ENCODE measurements at places on chromosomes 7 and 10.
A peak's percentile ranks its signal among the peaks of the same experiment; 100 is the strongest.

- no peak for DNase-seq
These were observed 227.8 kb upstream of the BMPER start for GRCh38 chr7:33677556-33677955.

GRCh38 chr10:2980791-2981360 lies 86.5 kb upstream of the PFKP start:
- DNase-seq: peak; percentile 45

- DNase-seq: no peak
These were observed 1.3 kb downstream of the FRAT2 start for GRCh38 chr10:97333351-97333600.

DNA sequence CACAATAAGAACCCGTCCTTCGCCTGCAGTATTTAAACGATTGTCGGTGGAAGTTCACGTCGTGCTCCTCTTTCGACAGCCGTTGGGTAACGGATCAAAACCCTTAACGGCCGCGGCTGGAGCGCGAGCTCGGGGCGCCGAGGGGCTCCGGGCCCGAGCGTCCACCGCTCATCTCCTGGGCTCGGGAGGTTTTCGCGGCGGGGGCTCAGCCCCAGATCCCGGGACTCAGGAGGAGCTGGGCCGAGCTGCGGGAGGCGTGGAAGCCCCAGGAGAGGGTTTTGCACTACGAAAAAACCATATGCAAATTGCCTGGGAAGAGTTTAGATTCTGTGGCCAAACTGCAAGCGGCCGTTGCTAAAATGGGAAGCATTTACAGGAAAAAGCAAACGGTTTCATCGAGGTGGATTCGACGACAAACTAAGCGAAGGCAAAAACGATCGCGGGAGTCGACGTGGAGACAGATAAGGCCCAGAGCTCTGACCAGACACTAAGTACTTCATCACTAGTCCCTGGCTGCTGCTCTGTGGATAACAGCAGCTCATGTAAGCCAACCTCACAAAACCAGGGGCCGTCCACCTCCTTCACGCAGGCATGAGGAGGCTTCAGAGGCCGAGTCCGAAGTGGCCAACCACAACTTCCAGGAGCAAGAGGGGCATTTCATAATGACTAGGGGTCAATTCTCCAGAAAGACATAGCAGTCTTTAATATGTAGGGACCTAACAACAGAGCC lies 129.7 kb downstream of the MARCHF5 start:
- DNase-seq: no peak

GRCh38 chr7:16926283-16926682 lies 44.5 kb upstream of the AGR3 start:
- DNase-seq: no peak

DNA sequence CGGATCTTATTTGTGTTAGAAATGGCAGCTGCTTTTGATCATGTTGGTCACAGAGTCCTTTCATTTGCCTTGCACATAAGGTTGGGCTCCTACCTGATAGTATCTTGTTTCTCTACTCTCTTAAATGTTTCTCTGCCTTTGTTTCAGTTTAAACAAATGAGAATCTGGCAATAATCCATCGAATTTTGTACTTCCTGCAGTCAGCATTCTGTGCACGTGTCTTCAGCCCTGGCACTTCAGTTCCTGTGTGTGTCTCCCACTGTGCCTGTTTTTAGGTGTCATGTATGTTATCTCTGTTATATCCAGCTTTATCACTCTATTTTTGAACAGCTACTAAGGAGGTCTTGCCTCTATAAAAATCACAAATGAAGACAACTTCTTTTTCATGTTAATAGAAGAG lies 28.4 kb upstream of the PTER start:
- DNase-seq: no peak

DNA sequence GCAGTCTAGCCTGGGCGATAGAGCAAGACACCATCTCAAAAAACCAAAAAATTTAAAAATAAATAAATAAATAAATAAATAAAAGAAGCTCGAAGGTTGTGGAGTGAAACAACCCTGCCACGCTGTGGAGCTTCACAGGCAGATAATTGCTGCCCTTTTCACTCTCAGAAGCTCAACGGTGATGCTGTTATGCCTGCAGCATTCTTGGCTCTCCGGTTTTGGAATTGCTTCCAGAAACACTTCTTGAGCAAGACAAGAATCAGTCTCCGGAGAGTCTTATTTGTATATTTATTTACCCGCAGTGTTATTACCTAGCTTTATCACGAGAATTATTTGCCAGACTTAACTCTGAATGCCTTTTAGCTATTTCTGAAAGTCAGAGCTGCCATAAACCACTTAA lies 40.5 kb upstream of the UBE2H start:
- no peak for DNase-seq

DNA sequence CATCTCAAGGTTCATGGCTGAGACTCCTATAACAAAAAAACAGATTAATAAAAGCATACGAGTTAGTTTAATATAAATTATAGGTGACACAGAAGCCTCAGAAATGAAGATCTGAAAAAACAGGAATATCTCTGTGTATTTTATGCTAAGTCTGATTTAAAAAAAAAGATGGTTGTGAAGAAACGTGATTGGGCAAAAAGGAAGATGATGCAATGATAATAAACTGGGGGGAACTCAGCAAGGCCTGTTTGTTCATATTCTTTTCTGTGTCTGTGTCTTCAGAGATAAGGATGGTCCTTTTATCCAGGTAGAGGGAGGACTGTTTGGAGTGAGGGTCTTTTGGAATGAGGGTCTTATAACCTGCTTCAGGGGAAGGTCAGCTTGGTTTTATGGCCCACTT lies 25.9 kb downstream of the TAC1 start:
- no peak for DNase-seq

- DNase-seq: no peak
These were observed 92.8 kb downstream of the ALOX5 start for GRCh38 chr10:45466784-45467183.

GRCh38 chr7:91683823-91684222 lies 196.7 kb downstream of the MTERF1 start:
- DNase-seq: peak; percentile 74

DNA sequence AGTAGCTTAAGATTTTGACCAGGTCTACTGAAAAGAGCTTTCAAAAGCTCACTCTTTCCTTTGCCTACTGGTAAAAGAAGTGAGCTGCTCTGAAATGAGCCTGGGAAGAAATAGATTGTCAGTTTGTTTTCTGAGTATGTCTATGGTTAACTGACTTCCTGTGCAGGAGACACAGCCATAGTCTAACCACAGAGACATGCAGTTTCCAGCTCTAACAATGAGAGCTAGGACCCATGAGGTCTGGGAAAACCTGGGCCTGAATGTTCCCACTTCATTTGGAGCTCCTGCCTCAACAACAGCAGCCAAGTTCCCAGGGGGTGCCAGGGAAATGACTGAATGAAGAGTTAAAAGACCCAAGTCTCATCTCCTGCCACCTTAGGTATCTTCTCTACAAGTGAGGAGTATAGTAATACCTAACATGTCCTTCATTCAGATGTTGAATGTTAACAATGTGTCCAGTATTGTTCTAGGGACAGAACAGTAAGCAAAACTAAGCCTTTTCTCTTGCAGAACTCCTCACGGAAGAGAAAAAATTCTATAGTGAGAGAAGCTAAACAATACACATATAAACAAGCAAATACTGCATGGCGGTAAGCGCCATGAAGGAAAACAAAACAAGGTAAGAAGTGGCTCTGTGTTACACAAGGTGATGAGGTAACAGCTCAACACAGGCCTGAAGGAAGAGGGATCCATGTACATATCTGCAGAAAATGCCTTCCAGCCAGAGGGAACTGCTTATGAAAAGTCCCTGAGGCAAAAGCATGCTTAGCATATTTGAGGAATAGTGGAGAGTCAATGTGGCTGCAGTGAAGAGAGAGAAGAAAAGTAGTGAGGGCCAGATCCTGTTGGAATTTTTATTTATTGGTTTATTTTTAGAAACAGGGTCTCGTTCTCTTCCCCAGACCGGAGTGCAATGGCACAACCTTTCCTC lies 26.4 kb upstream of the ANKRD1 start:
- DNase-seq: no peak

- no peak for DNase-seq
These were observed 245.2 kb downstream of the KLF6 start for GRCh38 chr10:3539696-3540383.

DNA sequence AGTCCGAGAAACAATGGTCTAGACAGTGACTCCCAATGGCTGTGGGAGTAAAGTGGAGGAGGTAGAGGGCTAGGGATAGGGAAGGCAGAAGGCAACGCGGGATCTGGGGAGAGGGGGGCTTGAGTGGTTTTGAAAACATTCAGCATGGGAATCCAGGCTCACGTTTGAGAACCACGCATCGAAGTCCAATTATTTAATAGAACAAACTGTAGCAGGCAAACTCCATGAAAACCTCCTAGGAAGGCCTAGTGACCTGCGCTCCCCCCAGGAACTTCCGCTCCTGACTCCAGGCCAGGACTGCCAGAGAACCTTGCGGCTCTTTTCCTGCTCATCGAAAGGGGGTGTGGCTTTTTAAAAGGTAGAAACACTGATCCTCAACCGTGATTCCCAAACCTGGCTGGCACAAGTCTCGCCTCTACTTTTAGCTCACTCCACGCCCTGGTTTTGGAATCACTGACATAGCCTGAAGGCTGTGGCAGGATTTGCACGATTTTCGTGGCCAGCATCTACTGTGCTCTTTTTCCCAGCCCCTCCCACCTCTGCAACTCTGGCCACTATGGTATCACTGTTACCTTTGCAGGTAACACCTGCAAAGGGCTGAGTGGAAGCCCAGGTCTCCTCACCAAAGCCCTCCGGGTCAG lies 43.4 kb downstream of the MYOF start:
- no peak for DNase-seq

- no peak for DNase-seq
These were observed 121.4 kb downstream of the POU6F2 start for GRCh38 chr7:39099146-39099545.

- peak; percentile 94 for DNase-seq
These were observed 33.7 kb upstream of the CABCOCO1 start for GRCh38 chr10:61628875-61629513.

GRCh38 chr10:88082806-88083596 lies 219.6 kb downstream of the PTEN start:
- DNase-seq: no peak

- DNase-seq: no peak
These were observed 40.0 kb downstream of the MINPP1 start for GRCh38 chr10:87544721-87545120.

DNA sequence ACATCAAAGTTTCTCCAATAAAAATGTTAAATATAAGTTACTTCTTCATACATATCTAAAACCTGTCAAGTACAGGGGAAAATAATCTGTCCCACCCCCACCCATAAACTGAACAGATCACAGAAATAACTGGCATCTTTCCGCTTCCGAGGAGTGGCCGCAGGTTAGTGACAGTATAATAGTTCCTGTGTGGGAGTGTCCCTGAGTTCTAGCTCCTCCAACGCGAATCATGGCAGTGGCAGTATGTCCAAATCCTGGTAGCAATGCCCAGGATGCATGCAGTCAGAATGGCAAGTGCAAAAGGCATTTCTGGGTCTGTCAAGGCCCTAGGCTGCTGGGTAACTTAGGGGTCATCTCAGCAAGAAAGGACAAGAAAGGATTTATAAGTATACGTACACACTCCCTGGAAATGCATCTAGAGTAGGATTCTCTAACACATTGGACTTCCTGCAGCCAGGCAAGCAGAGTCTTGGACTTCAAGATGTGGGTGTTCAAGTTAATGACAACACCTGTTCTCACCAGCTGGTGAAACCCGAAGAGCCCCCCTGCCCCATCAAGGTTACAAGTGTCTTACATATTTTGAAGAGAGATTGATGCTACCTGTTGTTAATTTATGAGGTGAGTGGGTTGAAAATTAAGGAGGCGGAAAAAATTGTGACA lies 94.4 kb upstream of the COL1A2 start:
- no peak for DNase-seq

- peak; percentile 58 for DNase-seq
These were observed 208.6 kb upstream of the CCDC6 start for GRCh38 chr10:60114765-60115586.

- DNase-seq: peak; percentile 55
These were observed 185.0 kb upstream of the TMEM196 start for GRCh38 chr7:19958309-19958896.

- DNase-seq: no peak
These were observed 18.8 kb downstream of the ANXA11 start for GRCh38 chr10:80186364-80187012.

GRCh38 chr7:11170863-11171568 lies 197.3 kb downstream of the PHF14 start:
- no peak for DNase-seq

DNA sequence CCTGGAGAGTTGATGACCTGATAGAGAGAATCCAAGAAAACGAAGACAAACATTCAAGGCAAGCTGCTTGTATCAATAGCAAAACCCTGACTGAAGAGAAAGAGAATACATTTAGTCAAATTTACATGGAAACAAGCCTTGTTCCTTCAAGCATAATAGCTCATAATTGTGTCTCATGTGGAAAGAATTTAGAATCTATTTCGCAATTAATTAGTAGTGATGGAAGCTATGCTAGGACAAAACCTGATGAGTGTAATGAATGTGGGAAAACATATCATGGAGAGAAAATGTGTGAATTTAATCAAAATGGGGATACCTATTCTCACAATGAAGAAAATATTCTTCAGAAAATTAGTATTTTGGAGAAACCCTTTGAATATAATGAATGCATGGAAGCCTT lies 18.0 kb downstream of the RBAK start:
- no peak for DNase-seq

DNA sequence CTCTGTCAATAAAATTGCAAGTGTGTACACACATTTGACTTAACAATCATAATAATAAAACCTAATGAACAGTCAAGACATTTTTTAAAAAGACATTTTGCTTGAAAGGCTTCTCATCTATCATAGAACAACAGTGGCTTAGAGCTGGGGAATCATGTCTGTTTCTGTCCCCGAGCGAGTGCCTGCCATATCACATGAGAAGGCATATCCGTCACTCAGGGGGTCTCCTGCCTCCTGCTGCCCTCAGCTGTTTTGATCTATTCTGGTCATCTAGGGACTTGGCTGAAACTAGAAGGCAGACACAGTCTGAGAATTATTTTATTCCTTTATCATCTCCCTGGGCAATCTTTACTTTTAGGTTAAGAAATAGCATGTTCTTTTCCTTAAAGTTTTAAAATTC lies 278.7 kb upstream of the KLF6 start:
- no peak for DNase-seq
